ENCODE measurements at places on chromosomes 3 and 15.

- DNase-seq: no peak
Measured at GRCh38 chr3:13294442-13295351, 125.4 kb downstream of the NUP210 start.

DNA sequence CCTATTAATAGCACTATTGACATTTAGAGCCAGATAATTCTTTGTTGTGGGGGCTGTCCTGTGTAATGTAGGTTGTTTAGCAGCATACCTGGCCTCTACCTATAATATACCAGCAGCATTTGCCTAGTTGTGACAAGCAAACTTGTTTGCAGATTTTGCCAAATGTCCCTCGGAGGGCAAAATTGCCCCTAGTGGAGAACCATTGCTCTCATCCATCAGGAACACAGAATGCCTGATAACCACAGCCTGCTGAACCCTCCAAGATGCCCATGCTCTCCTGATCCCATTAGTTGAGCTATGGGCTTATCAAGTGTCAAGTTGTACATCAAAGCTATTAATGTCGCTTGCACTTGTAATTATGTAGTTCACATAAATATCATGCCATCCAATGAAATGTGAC, 15.0 kb upstream of the KBTBD8 start:
- DNase-seq: no peak

- no peak for DNase-seq
Measured at GRCh38 chr3:187570776-187571175, 99.4 kb downstream of the SST start.

GRCh38 chr3:142216321-142216720, 9.1 kb downstream of the GK5 start:
- no peak for DNase-seq
